ENCODE measurements at places on chromosomes 1 and 21. TPM values are rescaled to one million over a fixed set of nuclear protein-coding genes. Genes with fewer than 3 reads are reported as not detected.
A peak's percentile ranks its signal among the peaks of the same experiment; 100 is the strongest.

- no peaks in the 10 kb centered on the region for H3K4me1 ChIP-seq
- H3K4me3 ChIP-seq, result no peak overlapping the region
- H3K27me3 ChIP-seq, result no peaks in the 10 kb centered on the region
- no peaks in the 10 kb centered on the region for H3K36me3 ChIP-seq
- DNase-seq, result peak; percentile 77
Observed at GRCh38 chr1:212518188-212519054, 85.7 kb downstream of the NENF start.

GRCh38 chr1:112636597-112637253, 17.1 kb downstream of the CAPZA1 start:
- peaks cover 29% of the 10 kb centered on the region for H3K4me1 ChIP-seq
- H3K27ac ChIP-seq, result peak overlapping the region; percentile 43
- DNase-seq, result no peak
- H3K27me3 ChIP-seq, result no peaks in the 10 kb centered on the region
- no peaks in the 10 kb centered on the region for H3K36me3 ChIP-seq

- no peak overlapping the region for H3K4me3 ChIP-seq
- no peaks in the 10 kb centered on the region for H3K27me3 ChIP-seq
- DNase-seq, result no peak
- H3K27ac ChIP-seq, result no peak overlapping the region
Observed at GRCh38 chr1:205049479-205049878, 6.5 kb downstream of the CNTN2 start.

- peaks cover 5% of the 10 kb centered on the region for H3K4me1 ChIP-seq
- H3K36me3 ChIP-seq, result no peaks in the 10 kb centered on the region
- H3K27ac ChIP-seq, result no peak overlapping the region
- no peak for DNase-seq
- no peaks in the 10 kb centered on the region for H3K27me3 ChIP-seq
Observed at GRCh38 chr1:167435484-167435883, 82.8 kb downstream of the CD247 start.

DNA sequence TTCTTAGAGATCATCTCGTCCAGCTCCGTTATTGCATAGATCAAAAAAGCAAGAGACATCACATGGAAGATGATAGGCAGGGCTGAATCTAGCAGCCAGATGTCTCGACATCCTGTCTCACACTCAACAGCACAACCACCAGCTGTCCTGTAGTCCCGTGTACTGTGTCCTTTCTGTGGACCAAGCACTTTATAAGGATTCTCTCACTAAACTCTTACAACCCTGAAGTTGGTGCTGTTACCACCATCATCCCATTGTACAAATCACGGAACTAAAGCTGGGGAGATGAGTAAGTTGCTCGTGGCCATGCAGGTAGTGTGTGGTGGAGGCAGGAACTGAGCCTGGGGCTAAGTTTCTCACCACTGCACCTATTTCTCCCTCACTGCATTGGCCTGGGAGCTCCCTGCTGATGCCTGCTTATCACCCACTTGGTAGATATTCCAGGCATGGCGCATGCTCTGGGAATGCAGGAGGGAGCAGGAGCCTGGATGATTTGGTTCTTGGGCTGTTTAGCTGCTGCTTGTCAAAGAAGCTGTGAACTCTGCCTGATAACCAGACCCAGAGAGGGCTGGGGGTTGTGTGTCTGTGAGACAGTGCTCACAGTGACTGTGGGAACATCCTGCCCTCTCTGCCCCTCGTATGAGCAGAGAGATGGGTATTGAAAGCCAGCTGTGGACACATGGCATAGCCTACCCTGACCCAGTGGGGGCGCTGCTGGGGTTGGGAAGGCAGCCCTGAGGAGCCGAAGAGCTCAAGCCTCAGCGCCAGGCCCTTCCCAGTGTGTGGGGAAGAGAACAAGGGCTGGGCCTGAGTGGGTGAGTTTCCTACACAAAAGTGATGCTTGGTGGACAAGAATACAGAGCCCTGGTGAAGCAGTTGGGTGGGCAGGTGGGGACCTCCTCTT, 13.6 kb downstream of the PPFIA4 start:
- H3K36me3 ChIP-seq, result no peaks in the 10 kb centered on the region
- no peak for DNase-seq
- H3K4me1 ChIP-seq, result no peaks in the 10 kb centered on the region
- H3K27ac ChIP-seq, result no peak overlapping the region

DNA sequence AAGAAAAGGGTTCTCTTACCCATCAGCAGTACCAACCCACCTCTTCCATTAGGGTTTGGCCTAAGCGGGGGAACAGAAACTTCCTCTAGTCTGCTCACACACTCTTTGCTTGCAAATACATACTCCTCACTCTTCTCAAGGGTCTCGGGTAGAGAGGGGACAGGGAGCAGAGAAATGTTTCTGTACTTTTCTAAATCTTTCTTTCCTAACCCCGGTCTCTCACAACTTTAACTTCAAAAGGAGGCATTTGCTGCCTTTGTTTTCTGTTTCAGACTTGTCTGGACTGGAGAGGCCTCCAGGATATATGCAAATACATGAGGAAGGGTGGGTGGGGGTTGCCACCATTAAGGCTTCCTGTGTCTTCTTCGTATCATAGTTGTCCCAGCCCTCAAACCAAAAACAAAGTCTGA, 10.5 kb upstream of the LAX1 start:
- no peaks in the 10 kb centered on the region for H3K27me3 ChIP-seq
- H3K36me3 ChIP-seq, result no peaks in the 10 kb centered on the region
- no peak overlapping the region for H3K4me3 ChIP-seq
- peaks cover 3% of the 10 kb centered on the region for H3K4me1 ChIP-seq
- H3K27ac ChIP-seq, result no peak overlapping the region
- no peak for DNase-seq

- H3K4me1 ChIP-seq, result no peaks in the 10 kb centered on the region
- no peak overlapping the region for H3K4me3 ChIP-seq
- no peak for DNase-seq
- H3K27ac ChIP-seq, result no peak overlapping the region
- no peaks in the 10 kb centered on the region for H3K36me3 ChIP-seq
Observed at GRCh38 chr1:40772146-40772955, 11.2 kb upstream of the KCNQ4 start.

DNA sequence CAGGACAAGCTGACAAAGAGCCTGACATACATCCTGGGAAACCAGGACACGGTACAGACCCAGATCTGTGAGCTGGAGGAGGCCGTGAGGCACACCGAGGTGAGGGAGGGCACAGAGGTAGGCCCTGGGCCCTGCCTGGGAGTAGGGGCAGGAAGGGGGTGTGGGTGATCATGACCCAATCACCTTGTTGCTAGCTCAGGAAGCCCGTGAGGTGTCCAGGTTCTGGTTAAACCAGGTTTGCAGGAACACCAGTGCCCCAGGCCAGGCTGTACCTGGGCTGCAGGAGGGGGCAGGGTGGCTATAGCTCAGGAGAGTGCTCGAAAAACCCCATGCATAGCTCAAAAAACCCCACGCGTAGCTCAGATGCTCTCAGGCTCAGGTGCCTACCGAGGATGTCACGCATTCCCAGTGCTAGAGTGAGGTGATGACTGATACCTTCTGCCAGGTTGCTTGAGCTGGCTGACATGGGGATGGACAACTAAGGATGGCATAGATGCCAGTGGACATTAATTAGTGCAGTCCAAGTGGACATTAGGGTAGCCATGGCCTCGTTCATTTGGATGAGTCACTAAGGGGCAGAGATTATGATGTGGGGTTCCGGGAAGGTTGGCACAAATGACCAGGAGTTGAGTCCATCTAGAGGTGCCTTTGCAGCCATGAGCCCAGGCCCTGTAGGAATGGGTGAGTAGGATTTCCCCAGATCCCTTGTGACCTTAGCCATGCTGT, 3.7 kb downstream of the TRIM46 start:
- no peak for DNase-seq
- H3K36me3 ChIP-seq, result no peaks in the 10 kb centered on the region
- H3K4me1 ChIP-seq, result peaks cover 6% of the 10 kb centered on the region
- no peak overlapping the region for H3K27ac ChIP-seq
- no peak overlapping the region for H3K4me3 ChIP-seq

DNA sequence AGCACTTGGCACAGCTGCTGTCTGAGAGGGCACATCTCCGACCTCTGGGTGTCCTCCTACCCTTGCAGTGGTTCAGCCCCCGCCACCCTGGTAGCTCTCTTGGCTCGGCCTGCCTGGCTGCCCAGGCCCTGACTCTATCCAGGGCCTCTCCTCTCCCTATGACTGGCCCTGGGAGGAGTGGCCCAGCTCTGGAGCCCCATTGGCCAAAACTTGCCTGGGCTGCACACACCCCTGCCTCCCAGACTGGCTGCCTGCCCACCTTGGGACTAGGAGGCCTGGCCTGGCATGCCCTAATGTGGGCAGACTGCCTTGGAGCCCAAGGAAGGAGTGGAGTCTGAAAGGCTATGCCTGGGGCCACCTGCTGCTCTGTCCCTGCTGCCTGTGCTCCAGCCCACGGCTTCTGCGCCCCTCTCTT, 33.6 kb downstream of the ACOT11 start:
- H3K4me1 ChIP-seq, result peaks cover 21% of the 10 kb centered on the region
- no peaks in the 10 kb centered on the region for H3K27me3 ChIP-seq
- H3K36me3 ChIP-seq, result no peaks in the 10 kb centered on the region
- H3K27ac ChIP-seq, result peak overlapping the region; percentile 82
- no peak overlapping the region for H3K4me3 ChIP-seq
- peak; percentile 96 for DNase-seq

DNA sequence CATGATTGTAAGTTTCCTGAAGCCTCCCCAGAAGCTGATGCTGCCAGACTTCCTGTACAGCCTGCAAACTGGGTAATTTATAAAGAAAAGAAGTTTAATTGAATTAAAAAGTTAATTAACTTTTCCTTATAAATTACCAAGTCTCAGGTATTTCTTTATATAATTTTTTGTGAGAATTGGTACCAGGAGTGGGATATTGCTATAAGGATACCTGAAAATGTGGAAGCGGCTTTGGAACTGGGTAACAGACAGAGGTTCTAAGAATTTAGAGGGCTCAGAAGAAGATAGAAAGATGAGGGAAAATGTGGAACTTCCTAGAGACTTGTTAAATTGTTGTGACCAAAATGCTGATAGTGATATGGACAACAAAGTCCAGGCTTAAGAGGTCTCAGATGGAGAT, 163.1 kb downstream of the PTPRU start:
- H3K36me3 ChIP-seq, result no peaks in the 10 kb centered on the region
- no peak for DNase-seq
- H3K27ac ChIP-seq, result no peak overlapping the region
- no peaks in the 10 kb centered on the region for H3K27me3 ChIP-seq
- no peaks in the 10 kb centered on the region for H3K4me1 ChIP-seq

- DNase-seq, result no peak
- H3K4me1 ChIP-seq, result no peaks in the 10 kb centered on the region
- no peaks in the 10 kb centered on the region for H3K27me3 ChIP-seq
- no peak overlapping the region for H3K4me3 ChIP-seq
- H3K27ac ChIP-seq, result no peak overlapping the region
Observed at GRCh38 chr1:85196358-85196757, 4.5 kb downstream of the SYDE2 start.

- H3K4me3 ChIP-seq, result no peak overlapping the region
- DNase-seq, result no peak
- no peak overlapping the region for H3K27ac ChIP-seq
- H3K36me3 ChIP-seq, result no peaks in the 10 kb centered on the region
Observed at GRCh38 chr1:226125831-226126230, 60.7 kb downstream of the ACBD3 start.

GRCh38 chr1:37602750-37603694, 7.3 kb upstream of the GNL2 start:
- H3K4me3 ChIP-seq, result no peak overlapping the region
- H3K27me3 ChIP-seq, result no peaks in the 10 kb centered on the region
- H3K4me1 ChIP-seq, result peaks cover 9% of the 10 kb centered on the region
- no peak overlapping the region for H3K27ac ChIP-seq
- no peaks in the 10 kb centered on the region for H3K36me3 ChIP-seq

- no peaks in the 10 kb centered on the region for H3K36me3 ChIP-seq
- no peak for DNase-seq
- no peak overlapping the region for H3K4me3 ChIP-seq
- no peaks in the 10 kb centered on the region for H3K4me1 ChIP-seq
- no peak overlapping the region for H3K27ac ChIP-seq
- H3K27me3 ChIP-seq, result no peaks in the 10 kb centered on the region
Observed at GRCh38 chr1:121417325-121417923, 232.6 kb downstream of the SRGAP2C start.

- no peaks in the 10 kb centered on the region for H3K27me3 ChIP-seq
- DNase-seq, result no peak
- H3K27ac ChIP-seq, result no peak overlapping the region
- no peaks in the 10 kb centered on the region for H3K4me1 ChIP-seq
Observed at GRCh38 chr1:197041486-197042353, 25.3 kb downstream of the F13B start.

GRCh38 chr1:196481616-196482015, 126.6 kb downstream of the KCNT2 start:
- DNase-seq, result no peak
- no peaks in the 10 kb centered on the region for H3K27me3 ChIP-seq
- H3K4me3 ChIP-seq, result no peak overlapping the region
- no peak overlapping the region for H3K27ac ChIP-seq
- H3K36me3 ChIP-seq, result no peaks in the 10 kb centered on the region

- no peaks in the 10 kb centered on the region for H3K27me3 ChIP-seq
- H3K36me3 ChIP-seq, result no peaks in the 10 kb centered on the region
- no peak overlapping the region for H3K4me3 ChIP-seq
- DNase-seq, result no peak
- no peak overlapping the region for H3K27ac ChIP-seq
- H3K4me1 ChIP-seq, result no peaks in the 10 kb centered on the region
Observed at GRCh38 chr1:98559291-98559690, 102.2 kb upstream of the SNX7 start.

DNA sequence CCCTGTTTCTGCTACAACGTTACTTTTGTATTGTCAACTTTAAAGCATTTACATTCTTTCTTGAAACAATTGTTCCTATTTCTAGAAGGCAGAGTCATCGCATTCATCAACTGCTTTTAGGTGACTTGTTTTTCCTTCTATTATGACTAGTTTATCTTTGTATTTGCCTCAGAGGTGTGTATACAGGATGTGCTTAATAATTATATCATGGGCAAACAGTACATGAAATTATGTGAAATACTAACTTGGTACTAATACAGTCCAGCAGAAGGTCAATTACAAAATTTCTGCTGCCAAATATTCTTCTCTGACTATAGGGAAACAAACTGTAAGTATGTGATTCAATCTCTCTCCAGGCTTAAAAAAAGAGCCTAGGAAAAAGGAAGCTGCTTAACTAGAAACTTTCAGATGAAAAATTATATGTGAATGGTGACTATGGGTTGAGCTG, 101.6 kb downstream of the C4BPA start:
- H3K27ac ChIP-seq, result peak overlapping the region; percentile 33
- DNase-seq, result no peak
- no peak overlapping the region for H3K4me3 ChIP-seq

DNA sequence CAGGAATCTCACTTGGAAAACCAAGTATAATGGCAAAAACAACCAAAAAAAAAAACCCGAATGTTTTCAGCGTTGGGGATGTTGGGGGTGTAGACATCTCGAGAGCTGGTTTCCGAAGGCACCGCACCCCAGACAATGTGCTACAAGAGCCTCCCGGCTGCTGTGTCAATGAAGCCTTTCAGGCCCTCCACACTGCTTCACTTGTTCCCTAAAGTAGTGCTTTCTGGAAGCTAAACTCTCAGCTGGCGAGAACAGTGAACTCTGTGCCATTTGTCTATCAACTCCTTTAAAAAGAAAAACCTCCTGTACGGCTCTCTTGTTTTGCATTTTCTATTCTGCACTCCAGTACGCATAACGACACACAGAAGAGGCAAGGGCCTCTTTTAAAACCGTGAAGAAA, 32.5 kb downstream of the PLEKHO1 start:
- H3K4me3 ChIP-seq, result no peak overlapping the region
- H3K27me3 ChIP-seq, result no peaks in the 10 kb centered on the region
- no peaks in the 10 kb centered on the region for H3K36me3 ChIP-seq
- no peak overlapping the region for H3K27ac ChIP-seq

AMY2B gene
- polyA plus RNA-seq, result 6.6 TPM

B3GALT5 gene
- polyA plus RNA-seq, result 1.0 TPM

SPRR3 gene
- polyA plus RNA-seq, result not detected

CASQ1 gene
- 10.2 TPM for polyA plus RNA-seq

FGGY gene
- polyA plus RNA-seq, result 14.6 TPM

IVL gene
- polyA plus RNA-seq, result not detected

C1orf141 gene
- 10.1 TPM for polyA plus RNA-seq

All from testis (tissue), 5 donors.